ENCODE measurements at places on chromosomes 12 and 14. TPM values are rescaled to one million over a fixed set of nuclear protein-coding genes. Genes with fewer than 3 reads are reported as not detected.

Gene KCNA1
- not detected for total RNA-seq

Gene COCH
- 23.3 TPM for total RNA-seq

Gene MAP3K9
- total RNA-seq: 4.5 TPM

Gene PTPRB
- 0.42 TPM for total RNA-seq

Gene RERG
- total RNA-seq: 0.30 TPM

Gene GUCY2C
- total RNA-seq: not detected

Gene IAPP
- not detected for total RNA-seq

Gene SALL2
- 1.0 TPM for total RNA-seq

Gene TAS2R43
- not detected for total RNA-seq

Measured in A549 treated with Mapracorat at 1 μM for 4 hours (cell line).